ENCODE measurements at places on chromosomes 3 and 15.

DNA sequence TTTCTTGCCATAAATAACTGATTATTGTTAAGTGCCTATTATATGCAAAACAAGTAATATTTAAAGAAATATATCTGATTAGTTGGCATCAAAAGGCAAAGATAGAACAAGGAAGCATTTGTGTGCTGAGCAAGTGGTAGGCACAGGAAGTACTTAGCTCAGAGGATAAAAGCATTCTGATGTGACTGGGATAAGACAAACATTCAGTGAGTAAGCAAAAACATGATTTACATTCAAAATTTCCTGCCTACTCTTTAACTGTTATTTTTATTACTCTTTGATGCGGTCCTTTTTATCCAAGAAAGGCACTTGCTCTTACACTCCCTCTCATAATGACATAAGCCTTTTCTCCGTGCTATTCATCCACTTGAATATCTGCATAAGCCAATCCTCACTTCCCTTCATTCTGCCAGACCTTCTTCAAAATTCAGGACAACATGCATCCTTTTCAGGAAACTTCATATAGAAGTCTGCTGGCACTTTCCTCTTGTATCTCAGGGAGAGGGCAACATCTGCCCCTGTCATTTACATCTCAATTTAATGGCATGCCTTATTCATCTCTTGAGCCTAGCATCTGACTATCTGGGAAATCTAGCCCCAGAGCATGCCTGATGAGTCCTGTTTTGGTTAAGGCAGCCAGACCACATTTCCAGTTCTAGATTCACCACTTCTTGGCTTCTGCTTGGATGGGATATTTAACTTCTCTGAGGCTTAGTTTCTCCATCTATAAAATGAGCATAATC, 478.2 kb upstream of the ROBO2 start:
- DNase-seq: no peak

- DNase-seq: no peak
Observed at GRCh38 chr15:38941399-38941953, 376.9 kb upstream of the RASGRP1 start.

DNA sequence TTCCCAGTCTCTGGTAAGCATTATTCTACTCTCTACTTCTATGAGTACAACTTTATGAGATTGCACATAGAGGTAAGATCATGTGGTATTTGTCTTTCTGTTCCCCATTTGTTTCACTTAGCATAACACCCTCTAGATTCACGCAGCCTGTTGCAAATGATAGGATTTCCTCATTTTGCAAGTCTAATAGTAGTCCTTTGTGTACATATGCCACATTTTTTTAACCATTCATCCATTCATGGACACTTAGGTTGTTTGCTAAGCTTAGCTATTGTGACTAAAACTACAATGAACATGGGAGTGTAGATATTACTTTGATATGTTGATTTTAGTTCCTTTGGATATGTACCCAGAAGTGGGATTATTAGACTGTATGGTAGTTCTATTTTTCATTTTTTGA, 717.9 kb upstream of the ALCAM start:
- no peak for DNase-seq

- DNase-seq: no peak
Observed at GRCh38 chr3:169615833-169616232, 47.7 kb downstream of the MECOM start.

DNA sequence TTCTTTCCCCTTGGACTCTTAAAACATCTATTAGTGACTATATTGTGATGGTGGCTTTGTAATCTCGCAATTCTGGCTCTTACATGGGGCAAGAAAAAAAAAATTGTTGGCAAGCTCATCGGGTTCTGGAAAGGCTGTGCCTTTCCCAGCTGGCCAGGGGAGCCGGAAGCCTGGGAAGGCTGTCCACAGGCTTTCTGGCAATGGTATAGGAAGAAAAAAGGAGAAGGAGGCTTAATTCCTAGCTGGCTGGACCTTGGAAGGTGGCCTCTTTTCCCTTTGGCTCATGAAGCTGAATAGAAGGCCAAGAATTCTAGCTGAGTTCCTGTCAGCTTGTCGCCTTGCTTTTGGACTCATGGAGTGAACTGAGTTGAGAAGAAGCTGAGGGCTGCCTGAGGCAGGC, 243.5 kb upstream of the SEMA6D start:
- DNase-seq: no peak

- DNase-seq: no peak
Observed at GRCh38 chr3:103089758-103090157, 654.9 kb downstream of the ZPLD1 start.
